Omental fat pad (tissue), 4 donors: ENCODE measurements at places on chromosomes 2 and 18. TPM values are rescaled to one million over a fixed set of nuclear protein-coding genes. Genes with fewer than 3 reads are reported as not detected.

IL37 gene
- not detected for total RNA-seq

GRCh38 chr2:177889818-177890460 lies 182.6 kb downstream of the PDE11A start:
- DNase-seq, result no peak

DNA sequence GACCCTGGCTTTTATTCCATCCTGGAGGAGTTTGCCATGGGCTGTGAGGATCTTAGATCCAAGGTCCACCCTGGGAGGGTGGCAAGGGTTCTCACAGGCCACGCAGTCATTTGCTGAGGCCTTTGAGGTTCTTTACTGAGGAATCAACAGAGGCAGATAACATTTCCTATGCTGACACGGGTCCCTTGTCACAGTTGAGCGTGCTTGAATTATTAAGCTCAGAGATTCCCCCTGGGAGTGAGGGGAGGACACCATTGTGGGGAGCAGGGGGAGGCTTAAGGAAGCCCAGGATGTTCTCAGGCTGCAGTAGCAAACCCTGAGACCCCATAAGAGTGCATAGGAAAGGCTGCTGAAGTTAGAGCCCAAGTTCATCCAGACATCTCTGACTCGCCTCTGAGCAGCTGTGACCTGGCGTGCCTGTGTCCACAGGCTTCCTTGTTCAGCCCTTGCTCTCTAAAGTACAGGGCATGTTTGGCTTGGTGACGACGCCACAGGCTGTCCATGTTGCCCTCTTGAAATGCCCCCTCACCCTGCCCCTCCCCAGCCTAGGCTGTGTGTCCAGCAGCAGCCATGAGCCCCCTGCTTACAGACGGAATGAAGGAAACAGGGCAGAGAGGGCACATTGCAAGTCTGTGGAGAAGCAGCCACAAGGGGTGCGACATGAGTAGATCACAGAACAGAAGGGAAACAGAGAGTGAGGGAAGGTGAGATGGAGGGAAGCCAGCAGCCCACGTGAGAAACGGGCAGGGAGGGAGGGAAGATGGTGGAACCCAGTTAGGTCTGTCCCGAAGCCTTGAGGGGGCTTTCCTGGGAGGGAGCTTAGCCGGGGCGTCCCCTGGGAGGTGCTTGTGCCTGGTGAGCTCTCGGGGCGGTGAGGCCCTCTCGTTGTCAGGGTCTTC lies 34.0 kb downstream of the NAPG start:
- no peak for DNase-seq

GRCh38 chr18:63553081-63553480 lies 10.9 kb downstream of the SERPINB12 start:
- DNase-seq, result no peak

PRSS56 gene
- not detected for total RNA-seq

AQP12A gene
- total RNA-seq, result not detected
